ENCODE measurements at places on chromosomes 11 and 22.

- DNase-seq: no peak
These were observed 4.2 kb upstream of the SERPINH1 start for GRCh38 chr11:75557666-75558494.

DNA sequence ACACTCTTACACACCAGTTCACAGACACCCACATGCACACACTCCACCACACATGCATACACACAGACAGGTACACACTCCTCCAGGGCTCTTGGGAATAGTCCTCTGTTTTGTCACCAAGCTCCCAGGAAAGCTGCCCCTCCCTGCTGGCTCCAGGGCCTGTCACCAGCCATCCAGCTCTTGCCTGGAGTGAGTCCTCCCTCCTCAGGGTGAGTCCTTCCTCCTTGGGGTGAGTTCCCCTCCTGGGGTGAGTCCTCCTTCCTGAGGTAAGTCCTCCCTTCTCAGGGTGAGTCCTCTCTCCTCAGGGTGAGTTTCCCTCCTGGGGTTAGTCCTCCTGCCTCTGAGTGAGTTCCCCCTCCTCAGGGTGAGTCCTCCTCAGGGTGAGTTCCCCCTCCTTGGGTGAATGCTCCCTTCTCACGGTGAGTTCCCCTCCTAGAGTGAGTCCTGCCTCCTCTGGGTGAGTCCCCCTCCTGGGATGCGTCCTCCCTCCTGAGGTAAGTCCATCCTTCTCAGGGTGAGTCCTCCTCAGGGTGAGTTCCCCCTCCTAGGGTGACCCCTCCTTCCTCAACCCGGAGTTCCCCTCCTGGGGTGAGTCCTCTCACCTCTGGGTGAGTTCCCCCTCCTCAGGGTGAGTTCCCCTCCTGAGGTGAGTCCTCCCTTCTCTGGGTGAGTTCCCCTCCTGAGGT, 100.6 kb upstream of the FGF3 start:
- no peak for DNase-seq

- no peak for DNase-seq
These were observed 14.4 kb upstream of the SERPINH1 start for GRCh38 chr11:75547617-75548058.

GRCh38 chr11:8248786-8249185, 14.9 kb downstream of the LMO1 start:
- no peak for DNase-seq

GRCh38 chr11:120207512-120207911, 3.3 kb upstream of the OAF start:
- DNase-seq: no peak

- no peak for DNase-seq
These were observed 276.5 kb upstream of the MTNR1B start for GRCh38 chr11:92692826-92693546.

DNA sequence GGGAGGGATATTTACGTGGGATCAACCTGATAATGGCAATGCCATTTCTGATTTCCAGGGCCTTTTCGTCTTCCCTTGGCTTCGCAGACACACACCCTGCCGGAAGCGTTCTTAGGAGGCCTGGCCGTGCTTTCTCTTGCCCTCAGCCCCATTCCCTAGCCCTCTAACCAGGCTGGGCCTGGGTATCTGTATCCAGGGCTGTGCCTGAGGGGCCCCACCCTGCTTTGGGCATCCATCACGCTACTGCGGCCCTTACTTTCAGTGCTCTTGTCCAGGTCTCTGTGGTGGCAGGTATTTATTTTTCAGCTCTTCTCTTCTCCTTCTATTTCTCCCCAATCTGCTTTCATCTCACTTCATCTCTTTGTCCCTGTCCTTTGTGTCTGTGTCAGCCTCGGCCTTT, 105.0 kb downstream of the ZBTB16 start:
- DNase-seq: no peak

DNA sequence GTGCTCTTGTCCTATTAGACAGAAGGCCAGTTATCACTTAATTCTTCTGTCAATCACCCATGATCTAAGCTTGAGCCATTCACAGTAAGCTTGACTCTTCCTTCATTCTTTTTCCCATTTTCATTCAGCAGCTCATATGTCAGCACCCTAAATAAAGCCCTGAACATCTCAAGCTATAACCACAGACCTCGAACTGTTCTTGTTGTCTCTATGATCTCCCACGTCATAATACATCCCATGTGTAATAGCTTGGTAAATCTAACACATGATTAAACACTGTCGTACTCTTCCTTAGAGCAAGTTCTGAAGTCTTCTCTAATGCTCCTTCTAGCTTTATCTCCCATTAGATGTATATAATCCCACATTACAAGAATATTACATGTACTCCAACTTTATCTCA, 14.4 kb downstream of the MUC15 start:
- DNase-seq: no peak

DNA sequence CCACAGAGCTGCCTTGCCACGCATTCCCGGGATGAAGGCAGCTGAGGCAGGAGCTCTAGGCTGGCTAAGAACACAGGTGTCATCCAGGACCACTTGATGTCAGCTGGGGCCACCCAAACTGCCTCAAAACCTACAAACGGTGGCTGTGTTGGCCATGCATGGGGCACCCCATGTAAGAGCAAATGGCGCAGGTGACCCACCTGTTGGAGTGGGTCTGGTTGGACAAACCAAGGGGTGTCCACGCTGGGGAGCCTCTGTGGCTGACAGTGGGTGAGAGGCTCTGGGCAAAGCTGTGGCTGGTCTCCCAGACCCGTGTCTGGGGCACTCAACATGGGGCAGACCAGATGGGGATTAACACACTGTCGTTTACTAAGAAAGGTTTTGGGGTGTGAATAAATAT, 19.0 kb upstream of the SYT8 start:
- no peak for DNase-seq

- DNase-seq: no peak
These were observed 594.1 kb downstream of the ETS1 start for GRCh38 chr11:127993281-127993680.

GRCh38 chr11:91810871-91811270, 413.7 kb upstream of the FAT3 start:
- DNase-seq: no peak

- DNase-seq: no peak
These were observed 56.7 kb downstream of the HSD17B12 start for GRCh38 chr11:43737201-43737590.
